ENCODE measurements at places on chromosomes 1 and 21.
A peak's percentile ranks its signal among the peaks of the same experiment; 100 is the strongest.

- DNase-seq: no peak
Observed at GRCh38 chr21:36745459-36745858, 46.5 kb downstream of the SIM2 start.

- peak; percentile 35 for DNase-seq
Observed at GRCh38 chr1:32361674-32362473, 411 bp downstream of the FAM229A start.

DNA sequence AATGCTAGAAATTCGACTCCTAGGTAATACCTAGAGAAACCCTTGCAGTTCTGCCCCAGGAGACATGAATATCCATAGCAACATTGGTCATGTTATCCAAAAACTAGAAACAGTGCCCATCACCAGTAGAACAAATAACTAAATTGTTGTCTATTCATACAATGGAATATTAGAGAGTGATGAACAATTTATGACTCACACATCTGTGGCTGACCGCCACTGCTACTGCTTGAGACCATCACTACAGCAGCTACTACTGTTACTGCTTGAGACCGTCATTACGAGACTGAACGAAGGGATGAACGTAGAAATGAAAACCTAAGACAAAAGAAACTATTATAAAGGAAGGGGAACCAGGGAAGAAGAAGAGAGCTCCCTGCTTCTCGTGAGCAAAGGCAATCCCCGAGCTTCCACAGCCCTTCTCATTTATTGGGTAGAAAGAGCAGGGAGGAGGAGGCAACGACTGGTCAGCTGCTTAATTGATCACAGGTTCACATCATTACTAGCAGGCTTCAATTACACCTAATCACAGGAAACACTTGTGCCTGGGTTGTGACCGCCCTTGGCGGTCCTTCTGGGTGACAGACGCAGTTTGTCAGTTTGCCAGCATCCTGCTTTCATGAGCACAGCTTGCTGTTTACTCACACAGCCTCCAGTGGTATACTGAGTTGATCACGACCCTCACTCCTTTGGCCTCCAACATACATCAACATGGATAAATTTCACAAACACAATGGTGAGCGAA lies 14.1 kb upstream of the PADI4 start:
- DNase-seq: peak; percentile 18

DNA sequence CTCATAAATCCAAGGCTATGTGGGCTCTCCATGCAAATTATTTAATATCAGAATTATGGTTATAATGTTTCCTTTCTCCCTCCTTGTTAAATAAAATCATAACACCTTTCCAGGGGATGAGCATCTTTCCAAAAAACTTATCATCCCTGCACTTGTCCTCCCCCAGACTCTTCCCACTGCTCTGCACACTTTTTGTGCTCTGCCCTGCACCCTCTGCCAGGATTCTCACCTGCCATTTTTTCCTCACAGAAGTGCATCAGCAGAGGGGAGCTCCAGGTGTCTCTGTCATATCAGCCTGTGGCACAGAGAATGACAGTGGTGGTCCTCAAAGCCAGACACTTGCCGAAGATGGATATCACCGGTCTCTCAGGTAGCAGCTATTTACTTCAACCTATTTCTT lies 20.9 kb downstream of the SYT11 start:
- DNase-seq: no peak

DNA sequence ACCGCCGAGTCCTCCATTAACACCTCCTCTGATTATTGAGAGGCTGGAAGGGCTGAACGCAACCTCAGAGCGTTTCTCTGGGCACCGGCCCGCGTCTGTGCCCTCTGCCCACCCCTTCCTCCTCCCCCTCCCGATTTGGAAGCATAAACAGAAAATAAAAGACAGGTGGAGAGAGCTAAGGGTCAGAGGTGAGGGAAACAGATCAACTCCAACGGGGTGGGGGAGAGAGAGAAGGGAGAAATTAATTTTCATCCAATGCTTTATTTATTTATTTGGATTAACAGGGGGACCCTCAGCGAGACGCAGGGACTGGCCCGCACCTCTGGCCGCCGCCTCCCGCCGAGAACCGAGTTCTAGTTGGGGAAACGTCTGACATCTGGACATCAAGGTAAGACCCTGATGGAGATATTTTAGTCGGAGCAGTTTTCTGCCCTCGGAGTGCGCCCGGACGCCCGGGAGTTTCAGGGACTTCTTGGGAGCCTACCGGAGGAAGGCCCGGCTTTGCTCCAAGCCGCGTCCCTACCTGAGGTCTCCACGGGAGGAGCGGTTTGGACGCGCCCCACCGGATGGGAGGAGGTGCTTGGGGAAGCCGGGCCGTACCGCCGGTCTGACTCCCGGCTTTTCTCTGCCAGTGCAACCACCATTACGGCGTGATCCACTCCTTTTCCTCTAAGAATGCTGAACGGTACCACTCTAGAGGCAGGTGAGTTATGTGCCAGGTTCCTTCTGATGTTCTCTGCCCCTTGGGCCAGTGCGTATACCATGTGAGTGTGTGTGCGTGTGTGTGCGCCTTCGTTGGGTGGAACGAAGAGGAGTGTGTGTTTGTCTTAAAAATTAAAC lies 5.1 kb upstream of the LHX9 start:
- DNase-seq: peak; percentile 56

GRCh38 chr1:100290291-100290690 lies 24.3 kb downstream of the RTCA start:
- DNase-seq: no peak

Measured in NCI-H1105 treated with DMSO at 0.1 percent for 48 hours (cell line).